ENCODE measurements at places on chromosomes 5 and 9.

GRCh38 chr5:1538741-1539392 is 15.1 kb upstream of the LPCAT1 start:
- DNase-seq: no peak

DNA sequence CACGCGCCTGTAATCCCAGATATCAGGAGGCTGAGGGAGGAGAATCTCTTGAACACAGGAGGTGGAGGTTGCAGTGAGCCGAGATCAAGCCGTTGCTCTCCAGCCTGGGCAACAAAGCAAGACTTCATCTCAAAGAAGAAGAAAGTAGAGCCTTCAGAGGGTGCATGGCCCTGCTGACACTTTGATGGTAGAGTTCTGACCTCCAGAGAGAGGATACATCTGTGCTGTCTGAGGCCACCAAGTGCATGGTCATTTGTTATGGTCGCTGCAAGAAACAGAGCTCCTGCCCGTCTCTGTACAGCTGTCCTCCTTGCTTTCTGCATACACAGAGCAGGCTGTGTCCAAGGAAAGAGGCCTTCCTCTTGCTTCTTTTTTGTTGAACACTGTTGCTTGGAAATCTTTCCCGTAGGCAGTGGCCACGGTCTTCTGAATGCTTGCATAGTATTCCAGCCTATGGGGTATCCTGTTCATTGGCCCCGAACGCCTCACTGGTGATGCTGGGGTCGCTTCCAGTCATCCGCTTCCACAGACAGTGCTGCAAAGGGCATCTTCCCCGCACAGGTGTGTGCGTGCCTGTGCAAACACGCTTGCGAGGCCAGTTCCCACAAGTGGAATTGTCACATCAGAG is 36.8 kb upstream of the UNC5A start:
- DNase-seq: no peak

GRCh38 chr9:133693703-133694529 is 44.2 kb downstream of the SARDH start:
- DNase-seq: no peak

- DNase-seq: no peak
Measured at GRCh38 chr9:12425878-12426864, 267.0 kb upstream of the TYRP1 start.

GRCh38 chr5:108148715-108149139 is 233.2 kb downstream of the FBXL17 start:
- no peak for DNase-seq

- DNase-seq: peak; percentile 78
Measured at GRCh38 chr9:127539982-127540663, 72.0 kb upstream of the STXBP1 start.

DNA sequence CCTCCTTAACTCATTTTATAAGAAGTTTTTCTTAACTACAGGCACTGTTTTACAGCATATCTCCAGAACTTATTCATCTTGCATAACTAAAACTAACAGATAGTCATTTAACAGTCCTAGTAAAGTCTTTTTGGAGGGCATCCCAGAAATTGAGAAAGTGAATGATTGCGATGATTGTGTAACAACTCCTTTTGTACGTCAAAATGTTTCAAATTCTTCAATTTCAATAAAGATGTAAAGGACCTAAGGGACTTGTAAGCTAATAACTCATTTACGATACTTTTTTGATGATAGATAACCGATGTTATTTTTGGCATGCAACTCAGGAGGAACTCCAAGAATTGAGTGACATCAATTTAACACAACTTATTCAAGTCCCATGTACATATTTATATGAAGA is 42.7 kb downstream of the SVEP1 start:
- DNase-seq: peak; percentile 54

All from stomach (tissue), 19 donors.